ENCODE measurements at places on chromosomes 11 and 22.

DNA sequence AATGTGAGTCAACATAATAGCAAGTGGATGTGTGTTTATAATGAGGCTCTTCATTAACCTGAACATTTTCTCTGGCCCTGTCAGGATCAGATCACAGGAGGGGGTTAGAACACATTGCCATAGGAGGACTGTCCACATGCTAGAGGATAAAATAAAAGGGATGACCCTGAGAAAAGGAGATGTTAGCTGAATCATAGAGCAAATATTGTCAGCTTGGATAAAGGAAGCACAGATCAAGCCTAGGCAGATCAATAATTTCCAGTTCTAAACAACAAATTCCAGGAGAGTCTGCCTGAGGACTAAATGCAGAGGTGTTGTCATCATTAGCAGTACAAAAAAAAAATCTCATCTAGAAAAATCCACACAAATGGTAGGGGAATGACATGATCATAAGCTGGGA lies 337.9 kb downstream of the LRRC4C start:
- no peak for DNase-seq

- no peak for DNase-seq
Measured at GRCh38 chr11:126202646-126203359, 8.6 kb downstream of the RPUSD4 start.

DNA sequence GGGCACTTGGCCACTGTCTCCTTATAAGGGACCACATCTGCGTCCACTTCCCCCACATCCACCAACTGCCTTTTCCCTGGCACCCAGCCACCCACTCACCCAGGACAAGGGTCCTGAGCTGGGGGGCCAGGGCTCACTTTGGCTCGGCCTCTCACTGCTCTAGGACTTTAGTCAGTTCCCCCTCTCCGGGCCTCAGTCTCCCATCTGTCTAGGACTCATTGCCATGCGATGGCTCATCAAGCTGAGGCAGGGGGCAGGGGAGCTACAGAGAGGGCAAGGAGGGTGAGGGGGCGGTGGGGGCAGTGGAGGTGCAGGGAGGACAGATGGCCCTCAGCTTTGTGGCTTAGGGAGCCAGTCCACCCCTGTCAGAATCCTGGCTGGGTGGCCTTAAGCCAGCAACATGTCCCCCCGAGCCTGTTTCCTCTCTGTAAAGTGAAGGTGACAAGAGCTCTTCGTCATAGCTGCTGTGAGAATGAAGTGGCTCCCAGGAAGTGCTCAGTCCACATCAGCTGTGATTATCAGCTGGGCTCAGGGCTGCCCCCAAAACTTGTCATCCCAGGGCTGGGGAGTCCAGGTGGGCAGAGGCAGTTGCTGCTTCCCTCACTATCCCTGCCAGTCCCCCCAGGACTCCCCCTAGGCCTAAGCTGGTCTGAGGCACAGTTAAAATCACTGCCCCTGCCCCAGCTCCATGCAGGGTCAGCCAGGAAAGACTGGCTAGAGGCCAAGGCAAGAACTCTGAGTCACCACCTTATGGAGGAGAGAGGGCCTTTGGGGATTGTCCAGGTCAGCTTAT lies 14.9 kb downstream of the RAC2 start:
- DNase-seq, result no peak

GRCh38 chr22:38951734-38952133 lies 5.7 kb upstream of the APOBEC3A start:
- no peak for DNase-seq

GRCh38 chr11:133197425-133197824 lies 334.9 kb downstream of the OPCML start:
- DNase-seq, result no peak

- DNase-seq, result no peak
Measured at GRCh38 chr11:27971171-27971570, 136.8 kb downstream of the KIF18A start.

DNA sequence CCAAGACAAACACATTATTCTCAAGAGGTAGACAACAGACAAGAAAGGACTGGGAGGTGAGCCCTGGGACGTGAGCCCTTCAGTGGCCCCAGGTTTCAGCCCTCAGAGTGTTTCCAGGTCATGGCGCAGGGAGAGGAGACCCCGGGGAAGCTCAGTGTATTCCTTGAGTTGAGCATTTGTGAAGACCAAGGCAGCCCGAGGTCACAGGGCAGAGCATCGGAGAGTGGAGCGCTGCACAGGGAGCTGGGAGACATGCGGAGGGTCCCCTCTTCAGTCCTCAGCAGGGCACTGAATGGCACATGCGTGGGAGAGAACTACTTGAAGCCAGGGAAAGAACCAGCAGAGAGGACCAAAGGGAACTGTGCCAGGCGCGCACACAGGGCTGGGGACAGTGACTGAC lies 11.7 kb downstream of the KRTAP5-6 start:
- DNase-seq, result no peak

DNA sequence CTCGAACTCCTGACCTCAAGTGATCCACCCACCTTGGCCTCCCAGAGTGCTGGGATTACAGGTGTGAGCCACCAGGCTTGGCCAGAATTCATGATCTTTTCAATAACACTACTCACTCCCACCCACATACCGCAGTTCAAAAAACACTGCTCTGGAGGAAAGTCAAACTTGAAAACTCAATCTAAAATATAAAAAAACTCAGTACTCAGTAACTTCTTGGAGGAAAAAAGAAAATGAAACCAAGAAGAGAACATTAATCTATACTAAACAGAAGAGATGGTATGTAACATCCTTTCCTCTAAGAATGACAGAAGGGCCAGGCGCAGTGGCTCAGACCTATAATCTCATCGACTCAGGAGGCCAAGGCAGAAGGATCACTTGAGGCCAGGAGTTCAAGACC lies 58.3 kb downstream of the MRTFA start:
- DNase-seq, result no peak

DNA sequence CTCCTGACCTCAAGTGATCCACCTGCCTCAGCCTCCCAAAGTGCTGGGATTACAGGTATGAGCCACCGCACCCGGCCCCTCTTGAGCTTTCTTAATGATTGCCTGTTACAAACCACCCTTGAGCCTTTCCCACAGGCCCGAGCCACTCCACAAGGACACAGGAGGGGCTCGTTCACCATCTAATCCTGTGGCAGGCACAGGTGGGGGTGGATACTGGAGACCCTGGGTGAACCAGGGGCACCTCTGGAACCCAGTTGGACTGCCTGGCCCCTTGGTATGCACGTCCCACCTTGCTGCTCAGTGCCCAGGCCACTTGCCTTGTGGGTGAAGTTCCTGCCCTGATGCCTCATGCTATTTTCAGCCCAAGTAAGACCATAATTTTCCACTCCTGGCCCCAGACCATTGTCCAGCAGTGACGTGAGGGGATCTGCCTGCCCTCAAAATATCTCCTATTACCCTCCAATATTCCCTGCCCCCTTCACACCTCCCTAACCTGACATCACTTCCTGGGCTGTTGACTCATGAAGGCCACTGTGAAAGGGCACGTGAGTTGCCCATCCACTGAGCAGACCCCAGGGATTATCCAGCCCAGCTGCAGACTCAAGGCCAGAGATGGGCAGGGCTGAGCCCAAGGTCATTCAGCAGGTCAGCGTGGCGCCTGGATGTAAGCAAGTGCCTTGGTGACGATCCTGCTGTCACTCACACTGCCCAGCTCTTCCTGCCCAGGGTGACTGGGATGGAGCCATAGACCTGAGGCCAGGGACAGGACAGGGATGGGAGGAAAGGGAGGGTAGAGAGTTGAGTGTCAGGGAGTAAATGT lies 19.6 kb downstream of the P2RY2 start:
- no peak for DNase-seq

- no peak for DNase-seq
Measured at GRCh38 chr11:110000031-110000502, 93.1 kb upstream of the ZC3H12C start.

DNA sequence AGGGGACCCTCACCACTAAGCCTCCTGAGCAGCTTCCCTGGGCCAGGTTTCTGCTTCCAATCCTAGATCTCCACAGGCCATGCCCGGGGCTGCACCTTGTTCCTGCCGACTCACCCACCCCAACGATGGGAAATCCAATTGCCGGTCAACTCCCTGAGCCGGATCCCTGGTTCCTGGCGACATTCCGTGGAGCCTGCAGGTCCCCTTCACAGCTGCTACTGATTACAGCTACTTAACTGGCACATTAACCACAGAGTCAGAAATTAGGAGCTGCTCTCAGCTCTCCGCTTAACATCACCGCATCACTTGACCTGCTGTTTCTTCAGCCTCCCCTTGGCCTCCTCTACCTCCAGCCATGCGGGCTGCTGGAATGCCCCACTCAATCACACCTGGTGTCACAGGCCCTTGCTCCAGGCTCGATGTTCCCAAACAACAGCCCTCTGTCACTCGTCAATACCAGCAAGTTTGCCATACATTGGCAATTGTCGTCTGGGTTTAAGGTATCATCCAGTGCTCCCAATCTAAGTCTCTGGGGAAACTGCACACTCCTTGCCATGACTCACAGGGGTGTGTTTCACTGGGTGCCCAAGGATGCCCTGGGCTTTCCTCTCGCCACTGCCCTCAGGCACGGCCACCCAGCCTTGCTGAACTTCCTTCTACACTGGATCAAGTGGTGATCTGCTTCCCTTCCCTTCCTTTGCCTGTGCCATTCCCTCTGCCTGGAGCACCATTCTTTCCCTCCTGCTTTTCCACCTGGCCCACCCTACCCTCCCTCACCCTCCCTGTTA lies 181.0 kb downstream of the MN1 start:
- no peak for DNase-seq

DNA sequence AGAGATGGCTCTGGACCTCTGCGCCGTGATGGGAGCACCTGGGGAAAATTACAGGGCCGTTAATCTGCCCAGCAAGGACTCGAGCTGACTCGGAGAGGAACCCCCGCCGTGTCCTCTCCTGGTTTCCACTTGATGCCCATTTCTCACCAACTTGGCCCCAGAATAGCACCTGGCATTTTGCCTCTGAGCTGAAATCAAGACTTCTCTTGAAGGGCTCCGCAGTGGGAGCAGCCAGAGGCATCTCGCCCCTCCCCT lies 19.0 kb upstream of the CABP7 start:
- no peak for DNase-seq

DNA sequence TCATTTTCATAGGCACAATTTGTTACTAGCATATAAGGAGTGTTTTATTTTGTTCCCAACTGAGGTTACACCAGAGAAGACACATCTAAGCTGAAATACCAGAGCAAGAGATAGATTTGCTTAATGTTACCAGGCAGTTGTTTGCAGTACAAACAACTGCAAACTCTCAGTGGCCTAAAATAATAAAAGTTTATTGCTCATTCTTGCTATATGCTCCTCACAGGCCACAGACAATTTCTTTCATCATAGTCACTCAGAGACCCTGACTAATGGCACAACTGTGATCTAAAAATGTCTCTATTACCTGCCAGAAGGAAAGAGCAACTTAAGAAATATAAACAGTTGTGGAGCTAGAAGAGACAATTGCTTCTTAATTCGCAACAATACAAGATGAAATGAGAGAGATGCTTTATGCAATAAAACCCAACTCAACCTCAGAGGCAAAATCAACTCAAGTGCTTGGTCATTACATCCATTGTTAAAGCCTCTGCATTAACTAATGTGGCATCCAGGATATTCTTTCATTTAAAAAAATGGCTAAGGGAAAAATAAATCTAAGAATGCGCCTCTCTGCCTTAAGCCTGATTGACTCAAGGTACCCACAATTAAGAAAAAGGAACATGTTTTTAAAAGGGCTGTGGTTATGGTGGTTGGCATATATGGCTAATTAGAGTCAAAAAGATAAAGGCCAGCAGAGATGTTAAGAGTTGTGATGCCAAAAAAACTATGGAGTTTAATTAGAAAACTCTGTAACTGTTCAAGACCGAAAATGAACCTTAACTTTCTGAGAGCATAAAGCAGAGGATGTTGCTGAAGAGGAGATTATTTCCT lies 103.7 kb downstream of the CD44 start:
- no peak for DNase-seq

DNA sequence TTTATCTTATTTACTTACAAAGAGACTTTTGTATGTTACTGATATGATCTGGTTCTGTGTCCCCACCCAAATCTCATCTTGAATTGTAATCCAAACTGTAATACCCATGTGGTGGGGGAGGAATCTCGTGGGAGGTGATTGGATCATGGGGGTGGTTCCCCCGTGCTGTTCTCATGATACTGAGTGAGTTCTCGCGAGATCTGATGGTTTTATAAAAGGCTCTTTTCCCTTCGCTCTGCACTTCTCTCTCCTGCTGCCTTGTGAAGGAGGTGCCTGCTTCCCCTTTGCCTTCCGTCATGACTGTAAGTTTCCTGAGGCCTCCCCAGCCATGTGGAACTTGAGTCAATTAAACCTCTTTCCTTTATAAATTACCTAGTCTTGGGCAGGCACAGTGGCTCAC lies 42.4 kb upstream of the WNT7B start:
- no peak for DNase-seq

GRCh38 chr11:10379022-10379421 lies 74.1 kb downstream of the ADM start:
- no peak for DNase-seq

GRCh38 chr11:130834886-130835285 lies 81.4 kb downstream of the SNX19 start:
- no peak for DNase-seq

DNA sequence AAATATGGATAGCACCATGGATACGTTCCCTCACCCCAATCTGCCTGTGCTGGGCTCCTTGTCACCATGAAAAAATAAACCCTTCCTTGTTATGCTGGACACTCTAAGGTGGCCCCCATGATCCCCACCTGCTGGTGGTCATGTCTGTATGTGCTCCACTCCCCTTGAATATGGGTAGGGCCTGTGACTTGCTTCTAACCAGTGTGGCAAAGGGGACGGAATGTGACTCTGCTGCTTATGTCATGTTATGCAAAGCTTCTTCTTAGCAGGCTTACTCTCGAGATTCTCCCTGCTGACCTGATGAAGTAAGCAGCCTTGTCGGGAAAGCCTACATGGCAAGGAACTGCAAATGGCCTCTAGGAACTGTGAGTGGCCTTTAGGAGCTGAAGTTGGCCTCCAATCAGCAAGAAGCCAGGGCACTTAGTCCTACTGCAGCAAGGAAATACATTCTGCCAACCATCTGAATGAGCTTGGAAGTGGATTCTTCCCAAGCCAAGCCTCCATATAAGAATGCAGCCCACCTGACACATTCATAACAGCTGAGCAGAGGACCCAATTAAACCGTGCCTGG lies 159.9 kb downstream of the CCDC34 start:
- no peak for DNase-seq

- DNase-seq, result no peak
Measured at GRCh38 chr11:74749127-74749964, 697 bp downstream of the RNF169 start.
